ENCODE measurements at places on chromosomes 4 and X.

- no peak for DNase-seq
Measured at GRCh38 chr4:4787421-4787820, 72.0 kb upstream of the MSX1 start.

DNA sequence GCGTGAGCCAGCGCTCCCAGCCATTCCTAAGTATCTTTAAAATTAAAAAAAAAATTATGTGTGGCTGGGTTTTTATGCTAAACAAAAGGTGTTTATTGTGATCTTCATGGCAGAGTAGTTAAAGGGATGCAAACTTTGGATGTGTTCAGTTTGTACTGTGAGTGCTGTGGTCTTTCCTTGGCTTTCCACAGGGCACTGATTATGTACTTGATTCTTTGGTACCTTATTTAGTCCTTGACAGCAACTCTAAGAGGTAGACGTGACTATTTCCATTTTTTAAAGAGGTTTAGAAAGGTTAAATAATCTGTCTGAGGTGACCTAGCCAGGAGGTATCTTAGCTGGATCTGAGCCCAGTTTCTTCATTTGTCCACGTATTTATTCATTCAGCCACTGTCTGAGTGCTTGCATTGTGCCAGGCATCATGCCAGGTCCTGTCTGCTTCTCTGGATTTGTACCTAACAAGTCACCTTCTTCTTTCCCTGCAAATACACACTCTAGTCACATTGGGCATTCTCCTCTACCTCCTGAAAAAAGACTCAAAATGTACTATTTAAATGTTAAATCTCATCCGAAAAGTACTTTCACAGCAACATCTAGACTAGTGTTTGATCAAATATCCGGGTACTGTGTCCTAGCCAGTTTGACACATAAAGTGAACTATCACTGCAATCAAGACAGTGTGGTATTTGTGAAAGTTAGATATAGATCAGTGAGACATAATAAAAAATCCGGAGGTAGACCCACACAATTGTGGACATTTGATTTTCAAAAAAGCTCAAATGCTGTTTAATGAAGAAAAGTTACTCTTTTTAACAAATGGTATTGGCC is 31.5 kb downstream of the WWC2 start:
- DNase-seq: no peak

GRCh38 chr4:53552711-53553110 is 38.6 kb downstream of the LNX1 start:
- no peak for DNase-seq

- no peak for DNase-seq
Measured at GRCh38 chr4:38174801-38175200, 214.6 kb downstream of the PTTG2 start.

DNA sequence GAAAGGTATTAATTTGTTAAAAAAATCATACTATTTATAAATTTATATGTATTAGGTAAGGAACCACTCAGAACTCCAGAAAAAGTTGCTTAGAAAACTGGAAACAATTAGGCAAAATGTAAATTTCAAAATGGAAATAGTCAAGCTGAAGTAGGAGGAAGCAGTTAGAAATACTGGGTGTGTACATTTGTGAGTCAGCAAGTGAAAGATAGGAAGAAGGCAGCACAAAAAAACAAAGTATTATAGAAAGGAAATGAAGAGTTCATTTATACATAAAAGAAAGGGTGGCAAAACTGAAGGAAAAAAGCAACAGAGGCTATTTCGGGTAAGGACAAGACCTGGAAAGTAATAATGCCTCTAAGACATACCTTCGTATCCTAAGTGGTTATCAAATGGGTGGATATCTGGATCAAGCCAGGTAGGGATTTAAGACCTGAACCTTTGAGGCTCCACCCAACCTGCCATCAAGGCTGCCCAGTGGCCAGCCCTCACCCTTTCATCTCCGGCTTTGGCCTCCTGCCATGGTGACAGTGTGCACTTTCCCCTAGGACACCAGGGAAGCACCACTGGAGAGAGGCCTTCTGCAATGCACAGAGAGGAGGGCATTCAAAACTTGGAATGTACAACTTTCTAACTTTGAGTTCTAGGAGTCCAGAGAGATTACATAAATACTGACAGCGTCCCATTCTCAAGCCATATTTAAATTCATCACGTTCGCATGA is at the start of gene LRRC66:
LRRC66 (minus strand) TSS at position 428 of the 722 bp plus-strand sequence. CDS start 2,750 bp downstream, outside the sequence.
- DNase-seq: no peak

- DNase-seq: no peak
Measured at GRCh38 chr4:23324021-23324690, 565.7 kb downstream of the PPARGC1A start.

DNA sequence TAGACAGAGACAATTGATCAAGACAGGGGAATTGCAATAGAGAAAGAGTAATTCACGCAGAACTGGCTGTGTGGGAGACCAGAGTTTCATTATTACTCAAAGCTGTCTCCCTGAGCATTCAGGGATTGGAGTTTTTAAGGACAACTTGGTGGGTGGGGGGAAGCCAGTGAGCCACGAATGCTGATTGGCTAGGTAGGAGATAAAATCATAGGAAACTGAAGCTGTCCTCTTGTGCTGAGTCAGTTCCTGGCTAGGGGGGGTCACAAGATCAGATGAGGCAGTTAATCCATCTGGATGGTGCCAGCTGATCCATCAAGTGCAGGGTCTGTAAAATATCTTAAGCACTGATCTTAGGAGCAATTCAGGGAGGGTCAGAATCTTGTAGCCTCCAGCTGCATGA is 358.6 kb downstream of the GPM6A start:
- no peak for DNase-seq

GRCh38 chr4:17968721-17969120 is 52.8 kb downstream of the LCORL start:
- no peak for DNase-seq

DNA sequence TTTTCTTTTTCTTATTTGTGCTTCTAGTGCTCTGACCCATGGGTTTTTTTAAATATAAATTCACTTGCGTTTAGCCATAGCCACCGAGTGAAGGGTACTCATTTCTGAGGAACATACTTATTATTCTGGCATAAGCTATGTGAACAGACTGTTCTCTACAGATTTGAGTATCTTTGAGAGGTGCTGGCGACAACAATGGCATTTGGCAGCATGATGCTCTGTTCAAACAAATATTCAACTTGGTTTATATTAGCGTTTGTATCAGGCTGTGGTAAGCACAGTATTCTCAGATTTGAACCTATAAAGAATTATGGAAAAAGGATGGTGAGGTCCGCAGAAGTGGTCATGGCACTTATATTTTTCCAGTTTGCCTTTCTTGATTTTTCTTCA is 108.7 kb upstream of the LIMCH1 start:
- DNase-seq: no peak

- DNase-seq: no peak
Measured at GRCh38 chrX:14125462-14125861, 95.8 kb upstream of the GEMIN8 start.

DNA sequence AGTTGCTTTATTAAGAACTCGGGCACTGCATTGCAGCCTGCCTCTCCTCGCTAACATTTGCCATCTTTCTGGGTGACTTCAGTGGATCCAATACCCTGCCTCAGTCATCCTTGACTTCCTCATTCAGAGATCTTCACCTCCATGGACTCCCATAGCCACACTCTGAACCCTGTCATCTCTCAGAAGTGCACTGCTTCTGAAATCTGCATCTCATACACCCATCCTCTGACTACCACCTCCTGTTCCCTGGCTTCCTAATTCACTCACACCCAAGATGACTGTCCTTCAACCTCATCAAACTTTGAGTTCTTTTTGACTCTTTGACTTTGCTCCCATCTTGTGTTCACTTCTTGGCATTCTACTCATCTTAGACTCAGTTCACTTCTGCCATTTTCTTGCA is 25.3 kb upstream of the CYBB start:
- DNase-seq: no peak

- DNase-seq: no peak
Measured at GRCh38 chrX:57964975-57965374, 54.7 kb upstream of the ZXDA start.

DNA sequence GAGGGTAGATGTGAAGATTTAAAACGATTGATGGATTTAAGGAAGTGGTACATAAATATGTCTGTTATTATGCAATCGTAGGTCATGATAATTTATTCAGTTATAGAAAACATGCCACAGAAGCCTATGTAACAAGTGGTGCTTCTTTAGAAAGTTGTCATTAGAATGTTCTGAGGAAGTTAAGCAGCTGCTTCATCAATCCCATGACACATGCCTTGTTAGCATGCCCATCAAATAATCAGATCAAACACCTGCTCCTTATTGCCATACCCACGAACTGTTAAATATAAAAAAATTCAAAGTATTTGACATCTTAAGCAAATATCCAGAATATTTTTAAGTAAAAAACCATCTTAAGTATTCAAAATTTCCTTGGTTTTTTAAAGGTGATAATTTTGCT is 76.4 kb upstream of the MYOZ2 start:
- DNase-seq: no peak

All from activated effector memory CD4-positive, alpha-beta T cell treated with Interleukin-2 at 50 U/mL for 16 hours (primary cell).